ENCODE measurements at places on chromosomes 4 and X.

DNA sequence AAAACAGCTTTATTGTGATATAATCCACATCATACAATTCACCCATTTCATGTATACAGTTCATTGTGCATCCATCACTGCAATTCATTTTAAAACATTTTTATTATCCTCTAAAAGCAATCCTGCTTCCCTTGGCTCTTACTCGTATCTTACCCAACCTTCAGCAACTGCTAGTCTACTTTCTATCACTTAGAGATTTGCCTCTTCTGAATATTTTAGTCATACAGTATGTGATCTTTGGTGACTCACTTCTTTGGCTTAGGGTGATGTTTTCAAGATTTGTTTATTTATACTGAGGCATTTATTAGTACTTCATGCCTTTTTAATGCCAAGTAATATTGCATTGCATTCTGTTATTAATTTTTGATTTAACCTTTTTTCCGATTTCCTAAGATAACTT is 15.0 kb upstream of the MSMO1 start:
- DNase-seq: no peak

- no peak for DNase-seq
These were observed 449.3 kb downstream of the RPA4 start for GRCh38 chrX:97332963-97333362.

DNA sequence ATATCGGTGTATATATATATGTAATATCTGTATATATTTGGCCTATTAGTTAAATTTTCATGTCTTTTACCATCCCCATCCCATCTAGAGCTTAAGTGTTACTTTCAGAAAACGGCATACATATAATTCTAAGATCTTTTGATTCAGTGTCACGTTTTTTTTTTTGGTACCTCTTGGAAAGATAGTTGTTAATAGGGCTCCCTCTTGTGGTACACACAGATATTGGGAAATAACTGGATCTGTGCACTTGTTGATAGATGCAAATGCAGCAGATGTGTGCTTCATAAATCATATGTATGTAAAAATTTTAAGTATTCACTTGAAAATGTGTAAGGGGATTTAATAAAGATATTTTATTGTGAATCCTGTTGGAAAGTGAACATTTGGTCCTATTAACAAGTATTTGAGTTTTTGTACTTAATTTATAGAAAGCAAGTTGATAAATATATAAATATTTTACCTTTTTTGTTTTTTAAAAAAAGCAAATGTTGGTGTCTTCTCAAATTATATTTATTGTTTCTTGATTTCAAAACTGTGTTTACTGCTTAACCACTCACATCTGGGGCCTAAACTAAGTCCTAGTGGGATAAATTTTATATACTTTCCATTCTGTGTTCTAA is 74.7 kb downstream of the PAQR3 start:
- peak; percentile 13 for DNase-seq

GRCh38 chr4:27908356-27908755 is 1047.7 kb downstream of the STIM2 start:
- no peak for DNase-seq

DNA sequence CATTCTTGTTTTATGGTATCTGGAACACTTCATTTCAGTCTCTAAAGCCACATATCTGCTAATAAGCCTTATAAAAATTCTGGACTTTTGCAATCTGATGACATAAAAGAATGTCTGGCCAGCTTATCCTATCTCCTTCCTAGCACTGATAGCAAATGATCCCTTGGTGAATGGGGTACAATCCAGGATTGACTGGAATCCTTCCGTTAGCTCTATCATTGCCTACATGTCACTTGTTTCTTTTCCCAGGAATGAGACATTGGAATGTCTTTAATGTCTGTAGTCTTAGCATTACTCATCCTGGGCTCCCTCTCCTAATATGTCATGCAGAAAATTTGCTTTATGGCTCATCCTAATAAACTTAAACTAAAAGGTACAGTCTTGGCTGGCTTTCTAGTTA is 14.8 kb upstream of the PABPC4L start:
- no peak for DNase-seq

- DNase-seq: peak; percentile 52
These were observed at the start of gene CDKL2 for GRCh38 chr4:75630174-75630936. CDKL2 (minus strand) TSS chr4:75630528; CDS start chr4:75625988, 4,540 bp downstream.

DNA sequence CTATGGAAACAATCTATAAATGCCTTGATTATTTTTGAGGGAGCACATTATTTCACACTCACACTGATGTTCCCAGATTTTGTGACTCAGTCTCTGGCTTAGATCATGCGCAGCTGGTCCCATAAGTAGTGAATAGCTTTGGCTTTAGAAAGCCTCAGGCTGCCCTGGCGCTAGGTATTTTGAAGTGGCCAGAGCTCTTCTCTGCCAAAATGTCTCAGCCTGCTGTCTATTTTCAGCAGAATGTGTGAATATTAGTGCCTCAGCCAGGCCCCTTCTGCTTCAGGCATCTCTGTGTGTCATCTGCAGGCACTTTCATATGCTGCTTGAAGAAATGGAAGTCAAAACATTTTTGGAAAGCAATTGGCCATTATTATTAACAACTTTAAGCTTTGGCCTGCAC is 931.0 kb upstream of the INTU start:
- no peak for DNase-seq

DNA sequence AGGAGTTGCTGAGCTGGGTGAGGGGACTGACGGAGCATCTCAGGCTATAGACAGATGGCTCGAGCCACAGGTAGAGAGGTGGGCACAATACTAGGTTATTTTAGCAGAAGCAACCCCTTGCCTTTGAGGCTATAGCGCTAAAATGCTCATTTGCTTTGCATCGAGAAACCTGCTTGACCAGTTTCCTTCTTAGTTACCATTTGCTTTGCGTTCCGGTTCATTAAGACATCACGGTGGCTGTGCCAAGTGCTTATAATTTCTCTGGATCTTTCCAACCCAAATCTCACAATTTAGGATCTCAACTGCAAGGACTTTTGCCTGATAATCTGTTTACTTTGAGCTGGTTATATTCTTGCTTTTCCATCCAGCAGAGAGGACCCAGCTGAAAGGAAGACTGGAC is 40.8 kb downstream of the DLG3 start:
- DNase-seq: no peak

GRCh38 chr4:70337886-70338420 is 3.2 kb downstream of the CABS1 start:
- DNase-seq: no peak

- DNase-seq: no peak
These were observed 25.4 kb upstream of the AFAP1 start for GRCh38 chr4:7964890-7965662.

GRCh38 chr4:172826861-172827260 is 341.8 kb upstream of the GALNT7 start:
- DNase-seq: no peak

- no peak for DNase-seq
These were observed 37.8 kb downstream of the PCDH10 start for GRCh38 chr4:133186845-133187244.

- DNase-seq: no peak
These were observed 30.3 kb downstream of the FHIP1A start for GRCh38 chr4:151439320-151439719.

GRCh38 chr4:86825511-86825910 is 23.7 kb downstream of the SLC10A6 start:
- DNase-seq: no peak

GRCh38 chr4:140094438-140095420 is 59.3 kb downstream of the MAML3 start:
- no peak for DNase-seq

DNA sequence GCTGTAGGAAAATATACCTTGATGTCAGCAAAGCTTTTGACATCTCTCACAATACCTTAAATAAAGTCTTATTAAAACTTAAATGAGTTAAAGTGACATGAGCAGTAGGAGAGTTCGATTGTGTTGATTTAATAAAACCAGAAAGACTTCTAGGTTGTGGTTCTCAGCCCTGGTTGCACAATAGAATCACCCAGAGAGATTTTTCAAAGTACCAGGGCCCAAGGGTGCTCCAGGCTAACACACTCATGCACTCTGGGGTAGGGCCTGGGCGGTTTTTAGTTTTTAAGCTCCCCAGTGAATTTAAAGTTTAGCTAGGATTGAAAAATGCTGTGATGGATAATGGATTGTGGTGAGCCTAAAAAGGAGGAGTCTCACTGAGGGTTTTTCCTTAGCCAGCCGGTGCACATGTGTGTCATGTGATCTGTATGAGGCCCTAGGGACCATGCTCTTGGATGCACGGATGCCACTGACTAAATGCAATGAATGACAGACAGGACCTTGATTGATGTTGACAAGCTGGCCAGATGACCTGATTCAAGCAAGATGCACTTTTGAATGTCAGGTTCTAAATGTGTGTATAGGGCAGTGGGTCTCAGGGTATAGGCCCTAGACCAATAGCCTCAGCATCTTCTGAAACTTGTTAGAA is 185.0 kb downstream of the PTTG2 start:
- no peak for DNase-seq

GRCh38 chr4:145861336-145862318 is 77.0 kb downstream of the ZNF827 start:
- DNase-seq: no peak

GRCh38 chr4:155353923-155354540 is 22.7 kb downstream of the MAP9 start:
- DNase-seq: no peak

DNA sequence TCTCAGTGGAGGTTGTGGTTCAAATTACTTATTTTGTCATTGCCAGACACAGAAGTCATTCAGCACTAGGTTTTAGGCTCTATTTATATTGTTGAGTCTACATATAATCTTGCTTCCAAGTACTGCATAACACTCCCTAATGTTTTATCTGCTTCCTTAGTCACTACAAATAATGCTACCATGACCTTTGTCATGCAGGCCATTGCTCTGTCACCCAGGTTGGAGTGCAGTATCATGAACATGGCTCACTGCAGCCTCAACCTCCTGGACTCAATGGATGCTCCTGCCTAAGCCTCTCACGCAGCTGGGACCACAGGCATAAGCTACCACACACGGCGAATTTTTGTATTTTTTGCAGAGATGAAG is 23.5 kb upstream of the PDZD4 start:
- no peak for DNase-seq

DNA sequence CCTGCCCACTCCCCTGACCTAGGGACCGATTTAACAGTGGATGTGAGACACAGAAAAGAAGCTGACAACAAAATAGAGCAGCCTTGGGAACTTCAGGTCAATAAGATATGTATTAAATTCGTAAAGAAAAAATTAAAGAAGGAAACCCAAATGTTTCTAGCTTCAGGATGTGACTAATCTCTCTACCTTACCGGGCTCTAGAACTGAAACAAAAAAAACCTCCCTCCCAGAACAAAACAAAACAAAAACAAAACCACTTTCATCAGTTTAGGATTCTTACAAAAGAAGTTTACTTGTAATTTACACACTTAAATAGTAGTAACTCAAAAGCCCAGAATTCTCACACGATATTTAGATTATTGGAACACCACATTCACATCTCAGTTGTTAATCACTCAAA is 185.8 kb upstream of the RPS6KA3 start:
- no peak for DNase-seq

DNA sequence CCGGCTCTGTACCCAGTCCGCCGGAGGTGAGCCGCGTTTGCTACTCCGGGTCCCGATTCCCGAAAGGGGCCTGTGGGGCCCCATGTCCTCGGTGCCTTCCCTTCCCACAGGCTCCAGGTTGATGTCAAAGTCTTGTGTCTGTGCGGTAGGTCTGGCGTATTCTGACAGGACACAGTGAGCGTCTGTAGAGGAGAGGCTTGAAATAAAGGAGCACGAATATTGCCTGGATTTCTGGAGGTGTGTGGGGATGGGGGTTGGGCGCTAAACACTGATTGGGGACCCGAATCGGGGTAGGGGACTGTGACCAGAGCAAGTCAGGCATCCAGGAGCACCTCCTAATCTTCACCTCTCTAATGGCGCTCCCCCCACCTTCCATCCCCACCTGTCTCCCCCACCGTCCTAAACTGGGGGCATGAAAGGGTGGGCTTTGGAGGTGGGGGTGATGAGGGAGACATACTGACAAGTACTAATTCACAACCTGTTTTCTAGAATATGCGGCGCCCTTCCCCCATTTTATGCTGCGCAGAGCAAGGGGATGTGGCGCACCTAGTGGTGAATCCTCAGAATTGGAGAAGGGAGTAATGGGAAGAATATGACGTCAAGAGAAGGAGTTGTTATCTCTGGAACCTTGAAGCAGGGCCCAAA is 855 bp downstream of the GPRASP2 start:
- DNase-seq: peak; percentile 4

GRCh38 chrX:152819732-152820131 is 10.8 kb downstream of the CETN2 start:
- no peak for DNase-seq

DNA sequence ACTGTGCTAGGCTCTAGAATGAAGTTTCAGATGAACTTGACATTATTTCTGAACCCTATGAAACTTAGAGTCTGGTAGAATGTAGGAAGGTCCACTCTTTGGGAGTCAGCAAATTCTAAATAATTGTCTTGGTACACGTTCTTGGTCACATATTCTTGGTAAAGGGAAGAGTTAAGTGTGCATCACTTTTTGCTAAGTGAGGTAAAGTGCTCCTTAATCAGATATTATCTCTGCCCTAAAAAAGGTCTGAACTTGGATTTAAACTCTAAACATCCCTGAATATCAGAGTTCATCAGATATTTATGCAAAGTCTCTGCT is 7.2 kb downstream of the OCIAD2 start:
- DNase-seq: no peak

DNA sequence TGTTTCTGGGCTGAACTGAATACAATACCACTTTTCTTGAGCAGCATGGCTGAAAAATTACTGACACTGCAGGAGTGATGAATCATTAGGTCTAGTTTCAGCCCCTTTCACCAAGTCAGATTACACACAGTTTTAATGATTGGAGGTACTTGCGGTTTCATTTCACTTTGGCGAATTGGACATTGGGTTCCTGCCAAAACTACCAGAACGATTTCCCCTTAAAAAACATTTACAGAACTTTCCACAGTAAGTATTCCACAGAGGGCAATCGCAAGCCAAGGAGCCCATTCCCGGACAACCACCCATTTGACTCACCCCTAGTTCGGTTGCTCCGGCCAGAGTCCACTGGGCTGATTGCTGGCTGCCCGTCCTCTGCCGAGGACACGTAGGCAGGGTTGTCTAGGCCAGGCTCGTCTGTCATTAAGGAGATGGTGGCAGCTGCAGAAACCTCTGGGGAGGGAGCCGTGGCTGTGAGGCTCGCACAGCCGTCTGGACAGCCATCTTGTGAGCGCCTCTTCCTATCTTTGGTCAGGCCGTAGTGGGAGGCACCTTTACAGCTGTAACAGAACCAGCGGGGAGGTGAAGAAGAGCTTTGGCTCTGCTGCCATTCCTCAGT is 83.5 kb downstream of the LNX1 start:
- peak; percentile 26 for DNase-seq

GRCh38 chr4:23320931-23321587 is 568.8 kb downstream of the PPARGC1A start:
- DNase-seq: no peak

DNA sequence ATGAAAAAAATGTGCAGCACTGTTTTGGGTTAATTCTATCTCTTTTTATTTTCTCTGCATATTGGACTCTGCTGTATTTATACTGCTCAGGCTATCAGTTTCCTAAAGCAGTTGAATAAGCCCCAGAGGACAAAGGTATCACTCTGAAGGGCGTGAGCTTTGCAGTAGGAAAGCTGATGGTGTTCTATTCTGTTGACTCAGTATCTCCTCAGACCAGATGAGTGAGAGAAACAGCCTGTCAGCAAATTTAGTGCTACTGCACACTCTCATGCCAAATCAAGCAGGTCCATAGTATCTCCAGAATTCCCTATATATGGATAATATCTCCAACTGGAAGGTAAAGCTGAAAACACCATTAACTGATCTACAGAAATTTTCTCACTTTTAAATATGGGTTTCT is 132.3 kb upstream of the UGT8 start:
- DNase-seq: no peak

- no peak for DNase-seq
These were observed 23.7 kb upstream of the NEIL3 start for GRCh38 chr4:177285953-177286352.
